ENCODE measurements at places on chromosomes 6 and 20.

- peak; percentile 15 for DNase-seq
Observed at GRCh38 chr6:52049252-52050050, 38.0 kb downstream of the PKHD1 start.

DNA sequence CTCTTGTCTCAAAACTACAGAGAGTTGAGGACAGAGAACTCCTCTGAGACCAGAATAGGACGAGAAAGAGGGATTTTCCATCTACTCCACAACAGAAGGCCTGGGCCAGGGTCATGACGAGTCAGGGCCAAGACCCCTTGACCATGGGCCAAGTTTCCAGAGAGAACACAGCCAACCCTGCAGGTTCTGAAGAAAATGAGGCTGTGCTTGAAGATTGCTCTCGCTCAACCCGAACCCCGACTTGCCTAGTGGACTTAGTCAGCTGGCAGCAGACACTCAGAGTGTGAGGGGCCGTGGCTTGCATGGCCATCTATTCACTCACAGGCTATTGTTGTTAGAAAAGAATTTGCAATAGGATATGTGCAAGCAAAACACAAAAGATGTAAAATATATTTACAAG, 54.5 kb downstream of the TMEM242 start:
- DNase-seq, result no peak

DNA sequence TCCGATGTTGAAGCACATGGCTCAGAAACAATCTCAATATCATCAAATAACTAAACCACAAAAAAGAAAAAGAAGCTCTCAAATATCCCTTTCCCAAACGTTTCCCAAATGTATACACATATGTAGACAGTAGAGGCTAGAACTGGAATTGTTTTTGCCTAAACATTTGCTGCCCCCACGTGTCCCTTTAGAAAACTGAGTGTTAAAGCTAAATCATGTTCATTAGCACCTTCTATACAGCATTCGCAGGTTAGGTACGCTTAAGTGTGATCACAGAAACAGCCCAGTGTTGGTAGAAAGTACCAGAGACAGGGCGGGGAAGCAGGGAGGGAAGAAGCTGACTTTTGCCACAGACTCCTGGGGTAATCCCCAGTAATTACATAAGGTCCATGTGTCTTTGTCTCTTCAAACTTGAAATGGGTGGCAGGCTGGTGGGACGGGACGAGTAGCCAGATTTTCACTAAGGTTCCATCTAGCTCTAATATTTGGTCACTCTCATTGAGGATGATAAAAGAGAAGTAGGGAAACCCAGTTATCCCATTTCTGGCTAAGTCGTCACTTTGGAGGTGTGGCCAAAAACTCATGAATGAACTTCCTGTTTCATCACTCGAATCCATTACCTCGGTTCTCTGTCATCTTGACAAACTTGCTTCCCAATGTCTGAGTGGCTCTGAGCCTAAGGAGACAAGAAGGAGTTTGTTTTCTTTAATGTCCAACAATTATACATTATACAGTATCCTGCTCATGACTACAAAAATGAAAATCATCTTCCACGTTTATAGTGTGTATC, 15.0 kb upstream of the TFAP2A start:
- no peak for DNase-seq

GRCh38 chr6:8402546-8402945, 32.8 kb downstream of the SLC35B3 start:
- DNase-seq, result no peak

- DNase-seq, result no peak
Observed at GRCh38 chr20:41984031-41984430, 365.9 kb upstream of the CHD6 start.

DNA sequence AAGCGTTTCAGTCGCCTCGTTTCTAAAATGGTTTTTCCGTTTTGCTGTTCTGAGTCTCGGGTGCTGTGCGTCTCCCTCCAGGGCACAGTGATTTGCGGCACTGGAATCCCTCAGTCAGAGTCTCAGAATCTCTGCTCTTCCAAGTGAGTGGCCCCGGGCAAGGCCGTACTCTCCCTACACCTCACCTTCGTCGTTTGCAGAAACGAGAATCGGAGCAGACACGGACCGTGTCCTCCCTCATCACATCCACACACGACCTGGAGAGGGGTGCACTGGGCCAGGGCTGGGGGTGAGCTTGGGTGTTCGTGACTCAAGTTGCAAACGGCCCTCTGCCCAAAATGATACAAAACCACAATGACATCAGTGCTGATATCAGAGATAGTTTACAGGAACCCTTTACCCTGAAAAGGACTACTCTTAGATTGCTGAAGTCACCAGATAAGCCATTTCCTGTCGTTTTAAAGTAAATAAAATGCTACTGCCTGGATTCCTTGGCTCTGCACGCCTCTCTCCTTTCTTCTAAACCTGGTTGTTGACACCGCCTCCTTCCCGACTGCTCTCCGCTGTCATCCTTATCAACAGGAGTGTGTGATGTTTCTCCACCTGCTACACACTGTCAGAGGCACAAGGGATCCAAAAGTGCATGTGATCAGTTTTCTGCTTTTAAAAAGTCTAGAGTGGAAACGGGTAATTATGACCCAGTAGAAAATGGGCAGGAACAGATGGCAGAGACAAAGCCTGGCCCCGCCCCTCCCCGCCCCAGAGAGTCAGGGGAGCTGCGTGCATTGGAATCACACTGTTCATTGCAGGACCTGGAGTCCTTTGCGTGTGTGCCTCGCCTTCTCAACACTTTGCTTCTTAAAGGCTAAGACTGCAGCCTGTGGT, 38.4 kb downstream of the KIF25 start:
- no peak for DNase-seq

DNA sequence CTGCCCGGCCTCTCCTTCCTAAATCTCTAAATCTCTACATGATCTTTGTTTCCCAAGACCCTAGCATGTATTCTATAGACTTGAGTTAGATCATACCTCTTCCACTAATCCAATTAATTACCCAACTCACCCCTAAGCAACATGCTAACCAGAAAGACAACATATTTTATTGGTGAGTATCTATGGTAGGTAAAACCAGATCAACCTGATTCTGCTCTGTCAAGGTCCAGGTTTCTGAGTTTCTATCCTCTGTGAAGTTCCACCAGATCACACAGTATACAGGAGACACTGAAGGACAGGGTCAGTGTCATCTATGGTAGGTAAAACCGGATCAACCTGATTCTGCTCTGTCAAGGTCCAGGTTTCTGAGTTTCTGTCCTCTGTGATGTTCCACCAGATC, 363.2 kb upstream of the MARCKS start:
- DNase-seq, result no peak

DNA sequence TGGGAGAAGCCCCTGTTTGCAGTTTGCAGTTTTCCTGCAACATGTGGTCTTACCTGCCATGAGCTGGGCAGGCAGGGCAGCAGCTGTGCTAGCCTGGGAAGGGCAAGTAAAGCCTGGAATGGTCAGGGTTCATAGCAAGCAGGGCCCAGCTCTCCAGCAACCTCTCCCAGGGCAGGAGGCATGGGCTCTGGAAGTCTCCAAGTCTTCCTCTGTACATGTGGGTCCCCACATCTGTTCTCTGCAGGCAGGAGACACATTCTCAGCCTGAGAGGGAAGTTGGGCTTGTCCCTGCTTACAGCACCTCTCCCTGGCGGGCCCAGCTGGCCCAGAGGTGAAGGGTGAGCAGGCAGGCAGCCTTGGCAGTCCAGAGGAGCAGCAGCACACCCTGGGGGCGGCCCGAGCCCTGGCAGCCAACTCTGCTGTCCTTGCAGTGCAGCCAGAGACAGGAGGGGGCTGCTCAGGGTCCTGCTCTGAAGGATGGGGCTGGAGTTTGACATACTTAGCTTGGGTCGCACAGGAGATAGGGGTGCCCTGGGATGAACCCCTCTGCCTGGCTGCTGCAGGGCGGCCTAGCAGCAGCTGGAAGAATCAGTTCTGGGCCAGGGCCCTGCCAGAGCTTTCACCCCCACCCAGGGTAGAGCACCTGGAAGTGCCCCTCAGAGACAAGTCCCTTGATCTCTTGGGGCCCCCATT, 176.0 kb downstream of the MRPL14 start:
- no peak for DNase-seq

DNA sequence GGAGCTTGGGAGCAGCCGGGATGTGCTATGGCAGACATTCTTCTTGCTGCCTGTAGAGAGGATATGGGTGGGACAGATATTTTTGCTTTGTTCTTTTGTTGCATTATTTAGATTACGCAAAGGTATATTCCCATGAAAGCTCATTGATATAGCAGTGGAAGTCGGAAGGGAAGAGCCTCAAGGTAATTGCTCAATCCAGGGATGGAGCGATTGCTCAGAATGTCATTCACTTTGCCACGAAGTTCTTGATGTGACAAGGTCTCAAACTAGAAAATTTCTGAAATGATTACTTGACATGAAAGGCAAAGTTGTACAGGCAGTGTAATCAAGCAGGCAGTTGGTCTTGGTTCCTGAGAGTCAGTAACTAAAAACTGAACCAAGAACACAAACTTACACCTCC, 615.6 kb upstream of the CDH4 start:
- no peak for DNase-seq

- DNase-seq, result no peak
Observed at GRCh38 chr20:25314497-25315417, 66.9 kb downstream of the PYGB start.

DNA sequence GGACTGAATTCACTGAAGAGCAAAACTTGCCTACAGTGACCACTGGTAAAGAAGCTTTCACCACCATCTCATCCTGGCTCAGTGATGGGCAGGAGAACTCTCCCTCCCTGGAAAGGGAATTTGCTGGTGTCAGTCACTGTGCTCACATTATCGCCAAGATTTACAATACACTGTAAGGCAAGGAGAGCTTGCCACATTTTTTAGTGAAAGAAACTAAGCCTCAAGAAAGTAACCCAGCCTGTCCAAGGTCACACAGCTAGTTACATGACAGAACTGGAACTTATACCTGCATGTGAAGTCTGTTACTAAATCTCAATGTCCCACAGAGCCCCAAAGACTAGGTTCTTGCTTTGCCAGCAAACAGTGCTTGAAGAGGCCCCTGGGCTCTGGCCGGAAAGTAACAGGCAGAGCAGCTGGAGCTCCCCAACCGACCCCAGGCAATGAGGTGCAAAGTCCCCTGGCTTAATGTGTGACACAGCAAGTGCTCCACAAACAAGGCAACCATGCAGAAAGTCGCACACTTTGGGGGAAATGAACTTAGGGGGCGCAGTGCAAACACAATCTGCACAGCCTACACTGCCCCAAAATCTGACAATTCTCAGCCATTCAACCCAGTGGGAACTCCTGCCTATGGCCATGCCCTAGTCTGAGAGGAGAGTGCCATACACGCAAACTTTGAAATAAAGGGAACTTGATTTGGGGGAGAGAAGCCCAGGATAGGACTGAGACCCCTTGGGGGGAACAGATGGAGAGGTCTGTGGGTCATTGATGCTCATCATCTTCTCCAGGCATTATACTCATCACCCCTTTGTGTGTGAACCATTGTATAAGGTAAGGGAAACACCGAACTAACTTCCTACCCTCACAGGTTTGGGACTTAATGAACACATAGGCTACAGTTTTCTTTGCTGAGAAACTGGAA, 1.9 kb downstream of the BCL2L1 start:
- DNase-seq, result no peak
